ENCODE measurements at places on chromosomes 11 and 22.

- DNase-seq = no peak
Observed at GRCh38 chr11:26025676-26026075, 306.3 kb upstream of the ANO3 start.

- no peak for DNase-seq
Observed at GRCh38 chr11:101916422-101916821, at the start of gene ANGPTL5. ANGPTL5 (minus strand) TSS chr11:101916522; CDS start chr11:101907909, 8,613 bp downstream.

- DNase-seq = peak; percentile 34
Observed at GRCh38 chr11:33040033-33040861, 875 bp downstream of the TCP11L1 start.

DNA sequence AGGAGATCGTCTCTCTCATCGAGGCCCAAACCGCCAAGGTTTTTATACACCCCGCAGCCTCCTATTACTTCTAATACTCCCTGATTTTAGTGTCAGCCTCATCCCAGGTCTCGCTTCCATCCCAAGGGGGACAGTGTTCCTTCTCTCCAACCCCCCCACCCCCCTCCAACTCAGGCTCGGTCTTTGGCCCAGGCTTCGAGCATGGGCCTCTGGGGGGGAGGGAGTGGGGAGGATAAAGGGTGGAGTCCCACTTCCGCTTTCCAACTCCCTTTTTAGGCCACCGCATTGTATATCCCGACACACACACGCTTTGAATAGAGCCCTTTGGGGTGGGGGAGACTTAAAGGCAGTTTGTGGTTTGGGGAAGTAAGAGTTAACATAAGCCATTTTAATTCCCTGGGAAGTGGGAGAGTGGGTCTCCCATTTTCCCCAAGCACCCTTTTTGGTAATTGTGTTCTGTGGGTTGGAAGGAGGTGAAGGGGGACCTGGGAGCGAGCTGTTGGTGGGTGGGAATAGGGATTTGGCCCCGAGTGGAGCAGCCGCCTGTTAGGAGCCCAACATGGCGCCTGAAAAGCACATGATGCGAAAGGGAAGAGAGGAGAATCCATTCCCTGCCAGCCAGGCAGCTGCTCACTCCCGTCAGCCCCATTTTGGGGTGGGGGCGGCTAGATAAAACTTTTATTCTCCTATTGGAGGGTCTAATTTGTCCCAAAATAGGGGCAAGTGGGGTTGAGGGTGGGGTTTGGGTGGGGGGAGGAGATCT is 844 bp downstream of the PCF11 start:
- DNase-seq = peak; percentile 52

DNA sequence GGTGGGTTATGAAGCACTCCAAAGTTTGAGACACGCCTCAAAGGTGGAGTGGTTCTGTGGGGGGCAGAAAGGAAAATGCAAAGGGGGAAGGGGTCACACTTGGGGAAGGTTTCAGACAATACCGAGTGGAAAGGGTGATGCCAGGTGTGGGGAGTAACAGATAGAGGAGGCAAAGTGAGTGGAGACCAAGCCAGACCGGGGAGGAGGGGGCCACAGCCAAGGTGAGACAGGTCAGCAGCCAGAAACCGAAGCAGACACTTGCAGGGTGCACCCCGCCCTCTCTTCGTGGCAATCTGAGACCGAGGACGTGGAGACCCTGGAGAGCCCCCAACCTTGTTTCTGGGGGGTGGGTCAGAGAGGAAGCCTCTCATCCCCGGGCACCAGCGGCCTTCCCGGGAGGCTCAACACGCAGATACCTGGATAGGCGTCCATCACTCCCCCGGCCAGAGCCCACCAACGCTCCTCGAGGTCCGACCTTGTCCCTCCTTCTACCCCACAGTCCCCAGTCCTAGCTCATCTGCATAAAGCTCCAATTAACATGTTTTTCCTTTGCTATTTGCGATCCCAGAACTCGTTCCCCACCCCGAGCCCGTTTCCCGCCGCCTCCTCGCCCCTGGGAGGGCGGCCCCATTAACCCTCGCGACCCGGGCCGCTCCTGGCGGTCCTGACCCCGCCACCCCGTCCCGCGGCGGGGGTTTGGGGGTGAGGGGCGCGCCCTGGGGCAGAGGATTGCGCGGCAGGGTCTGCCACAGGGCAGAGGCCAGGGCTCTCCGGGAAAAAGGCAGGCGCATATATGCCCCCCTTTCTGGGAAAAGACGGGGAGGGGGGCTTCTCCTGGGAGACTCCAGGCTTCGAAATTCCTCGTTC is 21.8 kb downstream of the RTN4RL2 start:
- DNase-seq = no peak

- no peak for DNase-seq
Observed at GRCh38 chr22:23911318-23911980, 17.3 kb downstream of the MIF start.

DNA sequence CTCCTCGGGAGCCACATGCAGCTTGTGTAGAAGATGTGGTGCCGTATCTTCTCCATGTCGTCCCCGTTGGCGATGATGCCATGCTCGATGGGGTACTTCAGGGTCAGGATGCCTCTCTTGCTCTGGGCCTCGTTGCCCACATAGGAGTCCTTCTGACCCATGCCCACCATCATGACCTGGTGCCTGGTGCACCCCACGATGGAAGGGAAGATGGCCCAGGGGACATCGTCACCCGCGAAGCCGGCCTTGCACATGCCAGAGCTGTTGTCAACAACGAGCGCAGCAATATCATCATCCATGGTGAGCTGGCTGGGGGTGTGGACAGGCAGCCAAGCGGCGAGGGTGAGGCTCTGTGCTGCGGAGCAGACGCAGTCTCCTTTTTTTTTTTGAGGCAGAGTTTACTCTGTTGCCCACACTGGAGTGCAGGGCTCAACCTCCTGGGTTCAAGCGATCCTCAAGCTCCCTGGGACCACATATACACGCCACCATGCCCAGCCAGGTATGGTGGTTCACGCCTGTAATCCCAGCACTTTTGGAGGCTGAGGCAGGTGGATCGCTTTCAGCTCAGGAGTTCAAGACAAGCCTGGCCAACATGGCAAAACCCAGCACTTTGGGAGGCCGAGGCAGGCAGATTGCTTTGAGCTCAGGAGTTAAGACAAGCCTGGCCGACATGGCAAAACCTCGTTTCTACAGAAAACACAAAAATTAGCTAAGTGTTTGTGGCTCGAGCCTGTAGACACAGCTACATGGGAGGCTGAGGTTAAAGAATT is 17.3 kb upstream of the EP300 start:
- no peak for DNase-seq

DNA sequence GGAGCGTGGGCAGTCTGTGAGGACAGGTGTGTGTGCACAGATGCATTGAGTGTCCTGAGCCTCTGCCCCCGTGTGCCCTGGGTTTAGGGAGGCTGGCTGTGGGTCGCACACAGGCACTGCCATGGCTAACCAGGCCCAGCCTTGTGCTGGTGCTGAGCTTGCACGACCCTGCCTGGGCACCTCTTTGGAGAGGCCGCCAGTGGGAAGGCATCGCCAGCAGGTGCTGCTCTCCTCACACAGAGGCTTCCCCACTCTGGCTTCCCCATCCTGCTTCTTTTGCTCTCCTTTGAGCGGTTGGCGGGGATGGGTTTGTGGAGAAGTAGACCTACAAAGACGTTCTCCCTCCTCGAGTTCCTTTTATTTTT is 4.1 kb downstream of the WNT7B start:
- DNase-seq = no peak

DNA sequence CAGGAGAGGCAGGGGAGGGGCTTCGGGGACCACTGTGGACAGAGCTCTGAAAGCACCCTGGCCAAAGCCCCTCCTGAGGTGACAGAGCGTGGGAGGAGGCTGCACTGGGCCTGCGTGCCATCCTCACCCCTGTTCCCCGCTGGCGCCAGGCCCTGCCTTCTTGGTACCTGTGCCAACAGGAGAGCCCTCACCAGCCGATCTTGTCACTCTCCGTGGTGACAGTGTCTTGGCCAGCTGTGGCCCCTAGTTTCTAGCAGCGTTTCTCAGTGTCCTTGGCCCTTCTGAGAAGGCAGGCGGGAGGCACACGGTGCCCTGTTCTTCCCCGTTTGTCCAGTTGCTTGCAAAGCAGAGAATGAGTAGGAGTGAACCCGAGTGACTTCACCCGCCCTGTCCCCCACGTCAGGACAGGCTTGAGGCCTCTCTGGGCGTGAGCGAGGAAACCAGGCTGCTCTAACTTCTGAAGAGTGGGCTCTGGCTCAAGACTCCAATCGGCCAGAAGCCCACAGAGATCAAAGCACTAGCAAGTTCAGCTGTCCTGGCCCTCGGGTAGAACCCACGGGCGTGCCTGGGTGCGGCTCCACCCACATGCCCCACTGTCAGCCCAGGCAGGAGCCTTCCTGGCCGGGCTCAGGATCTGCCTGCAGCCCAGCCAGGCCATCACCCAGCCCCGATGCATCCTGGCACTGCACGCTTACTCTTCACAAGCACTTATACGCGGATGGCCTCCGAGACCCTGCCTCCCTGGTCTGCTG is 60.2 kb upstream of the EMID1 start:
- no peak for DNase-seq

DNA sequence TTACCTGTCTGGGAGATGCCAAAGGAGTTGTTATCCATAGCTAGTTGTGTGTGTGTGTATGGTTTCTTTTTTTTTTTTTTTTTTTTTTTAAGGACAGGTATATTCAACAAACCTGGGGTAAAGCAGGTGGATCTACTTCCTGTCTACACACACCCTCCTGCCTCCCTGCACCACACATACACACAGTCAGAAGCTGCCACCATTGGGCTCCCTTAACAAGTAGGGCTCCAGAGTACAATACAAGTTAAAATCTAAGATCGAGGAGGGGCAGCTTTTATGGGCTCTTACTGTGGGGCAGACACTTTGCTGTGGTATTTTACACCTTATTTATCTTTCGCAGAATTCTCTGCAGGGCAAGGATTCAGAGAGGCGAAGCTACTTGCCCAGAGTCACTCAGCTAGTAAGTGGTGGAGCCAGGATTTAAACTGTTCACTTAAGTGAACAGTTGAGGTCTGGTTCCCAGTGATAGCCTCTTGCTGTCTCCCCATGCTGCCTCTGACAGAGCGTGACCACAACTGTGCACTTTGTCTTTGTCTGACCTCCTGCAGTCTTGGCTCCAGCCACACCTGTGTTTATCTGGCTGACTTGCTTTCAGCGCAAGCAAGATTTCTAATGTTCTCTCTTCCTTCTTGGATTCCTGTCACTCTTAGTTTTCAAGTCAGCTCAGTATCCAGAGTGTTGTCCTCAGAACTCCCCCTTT is 135.0 kb downstream of the CSNK2A3 start:
- DNase-seq = no peak

GRCh38 chr11:87212891-87213290 is 175.2 kb downstream of the TMEM135 start:
- DNase-seq = no peak

DNA sequence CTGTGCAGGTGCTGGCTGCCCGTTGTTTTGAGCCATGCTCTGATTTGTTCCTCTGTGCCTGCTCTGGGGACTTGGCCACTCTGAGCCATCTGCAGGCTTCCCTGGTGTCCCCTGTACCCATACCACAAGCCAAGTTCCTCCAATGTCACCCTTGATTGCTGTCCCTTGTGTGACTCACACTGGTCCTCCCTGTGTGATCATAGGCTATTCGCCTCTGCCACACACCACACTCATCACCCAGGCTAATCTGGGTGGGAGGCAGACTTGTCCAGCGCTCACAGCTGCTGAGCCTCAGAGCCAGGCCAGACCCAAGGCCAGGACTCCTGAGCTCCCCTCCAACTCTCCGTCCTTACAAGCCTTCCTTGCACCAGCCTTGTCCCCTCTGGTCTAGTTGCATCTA is 31.7 kb downstream of the IGF2 start:
- DNase-seq = no peak

GRCh38 chr11:122126024-122126688 is 10.1 kb upstream of the BLID start:
- no peak for DNase-seq

- DNase-seq = no peak
Observed at GRCh38 chr11:130652671-130653335, 204.4 kb downstream of the ADAMTS15 start.

Data from AML-193 (cell line).